ENCODE measurements at places on chromosomes 3 and 15.

DNA sequence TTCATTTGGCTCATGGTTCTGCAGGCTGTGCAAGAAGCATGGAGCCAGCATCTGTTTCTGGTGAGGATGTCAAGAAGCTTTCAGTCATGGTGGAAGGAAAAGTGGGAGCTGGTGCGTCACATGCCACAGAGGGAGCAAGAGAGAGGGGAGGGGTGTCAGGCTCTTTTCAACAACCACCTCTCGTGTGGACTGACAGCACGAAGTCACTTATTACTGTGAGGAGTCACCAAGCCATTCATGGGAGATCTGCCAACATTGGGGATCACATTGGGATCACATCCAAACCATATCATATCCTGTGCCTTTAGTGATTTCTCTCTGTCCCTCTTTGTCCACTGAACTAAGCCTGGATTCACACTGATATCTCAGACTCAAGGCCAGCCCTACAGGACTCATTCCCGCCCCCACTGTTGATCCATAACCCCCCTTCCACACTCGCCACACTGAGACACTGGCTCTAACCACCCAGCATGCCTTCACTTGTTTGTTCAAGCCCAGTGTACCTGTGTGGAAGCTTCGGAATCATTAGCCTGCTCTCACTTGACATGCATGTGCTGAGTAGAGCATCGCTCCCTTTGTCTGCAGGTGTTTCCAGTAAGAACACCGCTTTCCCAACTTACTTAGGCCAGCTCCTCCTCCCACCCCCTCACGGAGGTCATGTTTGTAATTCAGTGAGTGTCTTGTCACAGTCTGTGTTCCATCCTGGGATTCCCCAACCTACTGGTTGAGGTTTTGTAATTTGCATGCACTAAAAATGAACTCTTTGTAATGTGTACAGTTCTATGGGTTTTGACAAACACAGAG is 132.2 kb downstream of the KLF13 start:
- no peak for DNase-seq

- DNase-seq, result no peak
Measured at GRCh38 chr3:69292185-69292584, 93.7 kb downstream of the FRMD4B start.

DNA sequence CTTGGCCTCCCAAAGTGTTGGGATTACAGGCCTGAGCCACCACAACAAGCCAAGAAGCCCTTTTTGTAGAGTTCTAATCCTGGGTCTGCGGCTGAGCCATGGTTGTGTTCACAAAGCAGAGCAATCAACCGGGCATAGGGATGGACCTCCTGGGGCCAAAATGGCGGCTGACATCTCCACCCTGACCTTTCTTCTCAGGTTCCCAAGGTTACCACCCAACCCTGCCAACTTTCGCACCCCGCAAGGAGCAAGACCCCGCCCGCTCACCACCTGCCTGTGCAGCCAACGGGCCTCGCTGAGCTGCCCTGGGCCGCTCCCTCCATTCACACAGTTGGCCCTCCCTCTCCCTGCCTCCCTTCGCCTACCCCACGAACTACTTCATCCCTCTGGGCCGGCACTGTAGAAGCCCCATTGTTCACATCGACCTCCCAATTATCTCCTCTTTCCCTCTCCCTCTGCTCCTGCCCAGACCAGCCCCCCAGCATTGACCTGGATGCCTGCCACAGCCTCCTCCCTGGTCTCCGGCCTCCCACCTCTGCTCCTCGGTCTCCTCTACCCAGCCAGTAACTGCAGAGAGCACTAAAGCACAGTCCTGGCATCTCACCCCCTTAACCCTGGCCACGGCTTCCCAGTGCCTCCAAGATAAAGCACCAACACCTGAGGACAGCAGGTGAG is 62.0 kb upstream of the TFRC start:
- DNase-seq, result no peak

DNA sequence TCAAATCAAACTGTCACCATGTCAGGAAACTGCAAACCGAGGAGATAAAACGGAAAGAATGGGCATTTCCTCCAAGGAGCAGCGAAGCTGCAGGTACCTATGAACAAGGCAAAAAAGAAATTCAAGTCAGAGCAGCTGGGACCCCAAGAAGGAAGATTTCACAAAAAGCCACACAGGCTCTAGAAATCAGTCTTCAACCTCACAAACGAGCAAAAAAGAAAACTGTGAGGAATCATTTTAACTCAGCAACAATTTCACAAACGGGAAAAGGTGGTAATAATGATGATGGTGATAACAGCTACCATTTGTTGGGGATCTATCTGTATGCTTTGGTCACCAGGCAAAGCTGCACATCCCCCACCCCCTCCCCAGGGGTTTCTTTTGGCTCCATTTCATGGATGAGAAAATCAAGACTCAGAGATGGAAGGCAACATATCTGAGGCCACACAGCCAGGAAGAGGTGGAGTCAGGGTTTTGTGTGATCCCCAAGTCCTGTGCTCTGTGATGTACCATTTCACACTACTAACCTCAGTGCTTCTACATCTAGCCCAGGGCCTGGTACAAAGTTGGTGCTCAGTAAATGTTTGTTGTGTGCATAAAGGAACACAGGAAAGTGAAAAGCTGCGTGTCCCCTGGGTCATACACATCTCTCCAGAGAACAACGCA is 109.9 kb downstream of the IQSEC1 start:
- no peak for DNase-seq

DNA sequence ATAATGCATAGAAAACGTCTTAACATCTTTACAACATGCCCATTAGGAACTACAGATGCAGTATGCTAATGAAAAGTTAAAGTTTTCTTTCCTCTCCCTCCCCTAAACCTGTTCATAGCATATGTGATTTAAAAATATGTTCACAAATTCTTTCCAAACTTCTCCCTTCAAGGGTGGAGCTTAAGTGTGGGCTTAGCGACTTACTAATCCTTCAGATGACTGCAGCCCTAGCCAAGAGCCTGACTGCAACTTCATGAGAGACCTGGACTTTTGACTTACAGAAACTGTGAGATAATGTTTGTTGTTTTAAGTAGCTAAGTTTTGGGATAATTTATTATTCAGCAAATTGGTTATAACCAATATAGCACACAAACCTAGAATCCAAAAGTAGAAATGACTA is 22.0 kb upstream of the ANXA2 start:
- no peak for DNase-seq

DNA sequence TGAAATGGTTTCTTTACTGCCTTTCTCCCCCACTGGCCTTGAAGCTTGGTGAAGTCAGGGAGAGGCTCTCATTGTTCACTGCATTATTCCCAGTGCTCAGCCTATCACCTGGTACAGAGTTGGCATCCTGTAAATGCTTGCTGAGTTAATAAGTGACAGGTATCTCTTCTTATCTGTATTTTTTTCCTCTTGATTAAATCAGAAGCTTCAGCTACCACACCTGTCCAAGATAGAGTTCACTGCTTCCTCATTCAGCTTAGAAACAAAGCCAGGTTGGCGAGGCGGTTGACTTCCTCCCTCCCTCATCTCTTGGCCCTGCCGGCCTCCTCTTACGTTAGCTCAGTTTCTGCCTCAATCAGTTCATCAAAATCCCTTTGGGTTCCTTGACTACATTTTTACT is 142.8 kb downstream of the LIPC start:
- no peak for DNase-seq

DNA sequence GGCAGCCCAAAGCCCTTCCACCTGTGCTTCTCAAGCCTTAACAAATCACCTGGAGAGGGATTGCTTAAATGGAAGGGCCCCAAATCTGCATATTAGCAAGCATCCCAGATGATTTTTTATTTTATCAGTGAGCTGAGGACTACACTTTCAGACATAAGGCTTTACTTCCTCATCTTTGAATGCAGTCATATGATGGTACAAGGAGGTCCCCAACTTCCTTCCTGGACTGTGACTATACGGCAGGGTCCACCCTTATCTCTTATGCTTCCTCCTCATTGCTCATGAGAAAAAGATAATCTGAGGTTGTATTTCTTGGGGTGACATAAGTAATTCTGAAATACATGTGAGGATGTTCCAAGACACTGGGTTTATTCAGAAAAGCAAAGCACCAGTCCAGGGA is 13.7 kb upstream of the HEG1 start:
- no peak for DNase-seq

- DNase-seq, result no peak
Measured at GRCh38 chr3:31754575-31755278, 222.0 kb downstream of the STT3B start.

DNA sequence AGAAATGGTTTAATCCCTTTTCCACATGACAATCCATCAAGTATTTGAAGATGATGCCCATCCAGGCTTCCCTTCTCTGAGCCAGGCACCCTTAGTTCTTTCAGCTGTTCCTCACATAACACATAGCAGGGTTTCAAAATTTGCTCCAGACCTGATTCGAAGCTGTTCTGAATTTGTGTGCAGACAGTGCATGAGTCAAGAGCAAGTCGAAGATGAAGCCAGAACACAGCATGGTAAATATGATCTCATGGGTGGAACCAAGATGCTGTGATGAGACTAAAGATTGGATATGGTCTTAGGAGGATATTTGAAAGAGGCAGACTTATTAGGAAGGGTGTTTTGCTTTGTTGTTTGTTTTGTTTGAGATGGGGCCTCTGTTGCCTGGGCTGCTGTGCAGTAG is 32.6 kb upstream of the PDE8A start:
- no peak for DNase-seq

- DNase-seq, result no peak
Measured at GRCh38 chr3:16171825-16172224, 2.7 kb upstream of the GALNT15 start.

GRCh38 chr3:105542282-105543019 is 175.7 kb downstream of the ALCAM start:
- DNase-seq, result no peak

- DNase-seq, result no peak
Measured at GRCh38 chr3:45954306-45954705, 11.0 kb downstream of the CXCR6 start.

GRCh38 chr3:57546616-57547015 is 2.5 kb upstream of the DNAH12 start:
- peak; percentile 66 for DNase-seq

GRCh38 chr3:169998668-169999131 is 32.1 kb downstream of the SEC62 start:
- no peak for DNase-seq

DNA sequence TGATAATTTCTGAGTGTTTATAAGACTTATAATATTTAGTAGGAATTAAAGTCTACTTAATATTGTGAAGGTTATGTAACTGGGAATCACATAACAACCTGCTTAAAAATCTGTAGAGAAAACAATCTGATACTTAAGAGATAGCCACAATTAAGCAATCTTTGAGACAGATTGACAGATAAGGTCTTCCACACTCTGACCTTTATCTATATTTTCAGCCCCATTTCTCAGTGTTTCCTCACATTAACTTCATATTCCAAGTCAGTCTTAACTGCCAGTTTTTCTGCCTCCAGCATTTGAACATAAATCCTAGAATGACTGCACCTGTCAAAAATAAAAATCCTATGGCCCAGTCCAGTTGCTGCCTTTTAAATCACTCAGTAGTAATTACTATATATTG is 423.2 kb downstream of the PYDC2 start:
- DNase-seq, result no peak

GRCh38 chr15:35686347-35686746 is 140.4 kb upstream of the DPH6 start:
- DNase-seq, result no peak

GRCh38 chr15:28260722-28261121 is 61.3 kb downstream of the HERC2 start:
- DNase-seq, result no peak

- DNase-seq, result no peak
Measured at GRCh38 chr15:67873777-67874176, 33.9 kb upstream of the RNU6-1 start.

GRCh38 chr3:55554634-55555425 is 67.7 kb upstream of the WNT5A start:
- no peak for DNase-seq

GRCh38 chr15:67066959-67067853 is 1.8 kb downstream of the SMAD3 start:
- DNase-seq, result peak; percentile 73

GRCh38 chr15:41562244-41562643 is 3.2 kb downstream of the TYRO3 start:
- no peak for DNase-seq

- DNase-seq, result no peak
Measured at GRCh38 chr3:119620899-119621298, 23.2 kb downstream of the PLA1A start.

DNA sequence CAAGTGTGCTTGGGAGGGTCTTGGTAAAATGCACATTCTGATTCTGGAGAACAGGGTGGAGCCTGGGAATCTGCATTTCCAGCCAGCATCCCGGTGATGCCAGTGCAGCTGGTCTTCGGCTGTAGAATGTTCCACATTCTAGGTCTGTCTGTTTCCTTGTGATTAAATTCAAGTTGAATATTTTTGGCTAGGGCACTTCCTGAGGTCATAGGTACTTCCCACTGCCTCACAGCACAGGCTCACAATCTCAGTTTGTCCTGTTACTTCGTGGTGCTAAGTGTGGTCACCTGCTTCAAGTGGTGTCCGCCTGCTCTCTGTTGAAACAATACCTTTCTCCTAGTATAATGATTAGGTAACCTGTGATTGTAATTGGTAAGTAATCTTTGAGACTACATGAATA is 40.1 kb downstream of the FLNB start:
- DNase-seq, result no peak

GRCh38 chr3:25578059-25578458 is 86.6 kb downstream of the TOP2B start:
- DNase-seq, result no peak

GRCh38 chr3:175398676-175399075 is 539.5 kb downstream of the NAALADL2 start:
- no peak for DNase-seq
